ENCODE measurements at places on chromosomes 12 and 14.

DNA sequence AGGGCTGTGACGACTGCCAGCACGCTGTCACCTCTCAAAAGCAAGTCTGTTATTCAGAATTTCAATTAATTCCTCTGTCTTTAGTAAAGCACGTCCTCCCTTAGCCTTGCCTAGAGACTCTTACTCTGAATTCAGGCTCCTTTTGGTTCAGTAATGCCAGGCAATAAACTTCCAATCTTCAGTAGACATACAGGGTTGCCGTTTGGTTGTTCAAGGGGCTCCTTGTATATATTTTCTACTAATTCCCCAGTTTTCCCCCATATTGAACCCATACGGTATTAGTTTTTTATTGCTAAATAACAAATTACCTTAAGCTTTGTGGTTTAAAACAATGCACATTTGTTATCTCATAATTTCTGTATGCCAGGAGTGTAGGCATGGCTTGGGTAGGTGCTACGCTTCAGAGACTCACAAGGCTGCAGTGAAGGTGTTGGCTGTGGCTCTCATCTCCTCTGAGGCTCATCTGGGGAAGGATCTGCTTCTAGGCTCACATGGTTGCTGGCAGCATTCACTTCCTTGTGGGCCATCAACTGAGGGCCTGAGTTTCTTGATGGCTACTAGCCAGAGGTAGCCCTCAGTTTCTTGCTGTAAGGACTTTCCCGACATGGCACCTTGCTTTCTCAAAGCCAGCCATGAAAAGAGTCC, 7.3 kb upstream of the CLECL1 start:
- DNase-seq, result no peak

- no peak for DNase-seq
These were observed 127.2 kb upstream of the MYF6 start for GRCh38 chr12:80580254-80580653.

- no peak for DNase-seq
These were observed 492.4 kb upstream of the TMPO start for GRCh38 chr12:98022961-98023360.

- no peak for DNase-seq
These were observed 492 bp upstream of the BTBD6 start for GRCh38 chr14:105247715-105248367.

- DNase-seq, result no peak
These were observed 100.7 kb upstream of the TBX5 start for GRCh38 chr12:114506651-114507050.

Data from left forelimb (tissue), 1 donor.